Upper lobe of left lung (tissue), 6 donors: ENCODE measurements at places on chromosomes 11 and 22. TPM values are rescaled to one million over a fixed set of nuclear protein-coding genes. Genes with fewer than 3 reads are reported as not detected.

PKDREJ gene
- not detected for total RNA-seq

DNA sequence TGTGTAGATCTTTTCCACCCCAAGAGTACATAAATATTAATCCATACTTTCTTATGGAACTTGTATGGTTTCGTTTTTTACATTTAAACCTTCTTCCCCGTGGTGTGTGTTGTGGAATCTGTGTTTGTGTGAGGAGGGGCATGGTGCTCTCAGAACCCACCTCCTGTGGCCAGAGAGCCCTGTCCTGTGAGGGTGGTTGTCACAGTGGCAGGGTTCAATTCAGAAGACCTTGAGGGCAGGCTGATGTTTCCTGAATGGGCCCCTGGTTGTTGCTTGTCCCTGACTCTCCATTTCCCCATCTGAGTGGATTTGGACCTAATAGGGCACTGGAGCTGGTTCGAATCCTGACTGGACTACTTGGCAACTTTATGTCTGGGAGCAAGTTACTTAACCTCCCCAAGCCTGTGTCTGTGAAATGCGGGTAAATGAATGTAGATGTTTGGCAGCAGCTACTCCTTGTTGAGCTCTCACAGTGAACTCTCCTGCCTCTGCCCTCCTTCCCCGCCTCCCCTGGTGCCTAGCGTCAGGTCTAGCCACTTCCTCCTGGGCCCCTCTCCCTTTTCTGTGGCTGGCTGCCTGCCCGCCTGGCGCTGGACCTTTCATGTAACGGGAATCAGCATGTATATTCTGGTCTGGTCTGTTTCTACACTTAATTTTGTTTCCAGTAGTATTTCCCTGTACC is 7.3 kb downstream of the NEAT1 start:
- peaks cover 8% of the 10 kb centered on the region for H3K36me3 ChIP-seq
- H3K27me3 ChIP-seq, result no peaks in the 10 kb centered on the region
- peak overlapping the region; percentile 97 for H3K27ac ChIP-seq
- H3K4me3 ChIP-seq, result peak overlapping the region; percentile 18
- H3K4me1 ChIP-seq, result peaks cover 55% of the 10 kb centered on the region

CCDC89 gene
- 0.46 TPM for total RNA-seq

PGA5 gene
- not detected for total RNA-seq

WBP2NL gene
- 2.0 TPM for total RNA-seq

DNA sequence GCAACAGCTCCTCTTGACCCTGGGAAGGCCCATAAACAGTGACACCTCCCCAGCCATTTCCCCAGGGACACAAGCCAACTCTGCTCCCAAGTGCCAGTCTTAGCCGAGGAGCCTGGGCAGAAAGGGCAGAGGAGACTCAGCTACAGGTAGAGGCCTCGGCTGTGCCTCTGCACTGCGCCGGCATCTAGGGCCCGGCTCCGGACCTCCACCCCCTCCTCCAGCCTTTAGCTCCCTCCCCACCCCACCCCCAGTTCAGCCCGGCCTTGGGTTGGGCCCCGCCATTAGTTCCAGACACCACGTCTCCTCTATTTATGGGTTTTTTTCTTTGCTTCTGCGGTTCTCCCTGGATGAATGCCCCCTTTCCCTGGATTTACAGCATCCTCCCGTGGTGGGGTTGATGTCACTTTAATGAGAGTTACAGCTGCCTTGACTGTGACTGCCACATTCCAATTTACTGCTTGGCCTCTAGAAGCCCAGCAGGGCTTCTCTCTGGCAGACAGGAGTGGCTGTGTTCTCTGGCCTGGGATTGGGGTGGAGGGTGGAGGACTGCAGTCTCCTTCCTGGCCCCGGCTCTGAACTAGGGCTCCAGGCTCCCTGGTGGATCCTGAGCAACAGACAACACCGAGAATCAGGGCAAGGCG is 13.5 kb upstream of the OAF start:
- no peak for DNase-seq
- no peak overlapping the region for H3K27ac ChIP-seq
- no peaks in the 10 kb centered on the region for H3K36me3 ChIP-seq
- H3K27me3 ChIP-seq, result no peaks in the 10 kb centered on the region

GRCh38 chr22:45672564-45673481 is 1.2 kb downstream of the ATXN10 start:
- H3K36me3 ChIP-seq, result no peaks in the 10 kb centered on the region
- peak overlapping the region; percentile 81 for H3K4me3 ChIP-seq
- H3K27ac ChIP-seq, result peak overlapping the region; percentile 94
- no peaks in the 10 kb centered on the region for H3K27me3 ChIP-seq

- no peaks in the 10 kb centered on the region for H3K27me3 ChIP-seq
- DNase-seq, result peak; percentile 17
- no peak overlapping the region for H3K4me3 ChIP-seq
- peaks cover 75% of the 10 kb centered on the region for H3K36me3 ChIP-seq
These were observed 8.1 kb upstream of the ANKRD13D start for GRCh38 chr11:67280788-67281551.

- no peak overlapping the region for H3K27ac ChIP-seq
- no peaks in the 10 kb centered on the region for H3K4me1 ChIP-seq
- no peaks in the 10 kb centered on the region for H3K27me3 ChIP-seq
- DNase-seq, result no peak
- H3K4me3 ChIP-seq, result no peak overlapping the region
- H3K36me3 ChIP-seq, result no peaks in the 10 kb centered on the region
These were observed 111.5 kb downstream of the PKNOX2 start for GRCh38 chr11:125275905-125276618.

- H3K36me3 ChIP-seq, result peaks cover 80% of the 10 kb centered on the region
- no peak for DNase-seq
- H3K27me3 ChIP-seq, result no peaks in the 10 kb centered on the region
- no peak overlapping the region for H3K27ac ChIP-seq
- H3K4me1 ChIP-seq, result peaks cover 7% of the 10 kb centered on the region
These were observed 6.3 kb downstream of the MIEF1 start for GRCh38 chr22:39508393-39508792.

GRCh38 chr11:112762707-112763090 is 198.5 kb upstream of the NCAM1 start:
- no peaks in the 10 kb centered on the region for H3K27me3 ChIP-seq
- no peaks in the 10 kb centered on the region for H3K36me3 ChIP-seq
- H3K4me3 ChIP-seq, result no peak overlapping the region
- no peaks in the 10 kb centered on the region for H3K4me1 ChIP-seq
- no peak overlapping the region for H3K27ac ChIP-seq
